ENCODE measurements at places on chromosomes 4 and X.

DNA sequence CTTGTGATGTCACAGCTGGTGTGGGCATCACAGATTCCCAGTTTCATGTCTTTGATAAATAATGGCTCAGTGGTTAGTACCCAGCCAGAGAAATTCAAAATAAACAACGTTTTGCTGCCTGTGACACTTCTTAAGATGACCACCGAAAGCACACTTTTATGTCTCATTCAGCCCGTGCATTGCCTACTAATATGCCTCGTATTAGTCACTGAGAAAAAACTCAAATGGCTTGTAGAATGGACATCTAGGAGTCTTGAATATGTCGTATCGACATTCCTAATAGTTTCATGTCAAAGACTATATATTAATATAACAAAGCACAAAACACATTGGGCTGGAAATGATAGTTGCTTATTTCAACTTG lies 103.9 kb upstream of the FAT1 start:
- no peak for DNase-seq

GRCh38 chrX:72110876-72111708 lies 20.6 kb downstream of the RTL5 start:
- no peak for DNase-seq

DNA sequence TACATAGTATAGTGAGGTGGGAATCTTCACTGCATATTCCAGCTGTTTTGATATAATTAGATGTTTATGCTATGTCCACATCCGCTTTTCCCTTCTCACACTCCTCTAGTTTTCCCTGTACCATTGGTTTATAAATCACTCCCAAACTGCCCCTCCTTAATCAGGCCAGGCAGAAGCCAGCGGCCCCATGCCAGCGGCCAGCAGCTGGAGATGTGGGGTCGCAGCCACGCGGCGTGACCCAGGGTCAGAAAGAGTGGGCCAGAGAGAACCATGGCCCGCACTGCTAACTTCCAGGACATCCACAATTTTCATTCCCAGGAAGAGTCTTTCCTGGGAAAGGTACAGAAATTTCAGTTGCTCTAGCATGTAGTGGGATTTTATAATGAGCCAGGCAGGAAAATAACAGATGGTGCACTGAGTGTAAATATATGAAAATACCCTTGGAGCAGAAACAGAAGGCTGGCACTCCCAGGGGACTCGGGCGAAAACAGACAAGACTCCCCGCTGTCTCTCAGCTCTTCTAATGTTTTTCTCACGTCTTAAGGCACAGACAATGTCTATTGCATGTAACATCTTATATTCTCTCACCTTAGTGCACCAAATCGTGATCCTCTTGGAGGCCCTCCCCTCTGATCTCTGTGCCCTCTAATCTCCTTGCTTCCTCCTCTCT lies 145.9 kb upstream of the ZFP42 start:
- no peak for DNase-seq

GRCh38 chr4:77202491-77202890 lies 45.5 kb downstream of the CCNG2 start:
- no peak for DNase-seq

DNA sequence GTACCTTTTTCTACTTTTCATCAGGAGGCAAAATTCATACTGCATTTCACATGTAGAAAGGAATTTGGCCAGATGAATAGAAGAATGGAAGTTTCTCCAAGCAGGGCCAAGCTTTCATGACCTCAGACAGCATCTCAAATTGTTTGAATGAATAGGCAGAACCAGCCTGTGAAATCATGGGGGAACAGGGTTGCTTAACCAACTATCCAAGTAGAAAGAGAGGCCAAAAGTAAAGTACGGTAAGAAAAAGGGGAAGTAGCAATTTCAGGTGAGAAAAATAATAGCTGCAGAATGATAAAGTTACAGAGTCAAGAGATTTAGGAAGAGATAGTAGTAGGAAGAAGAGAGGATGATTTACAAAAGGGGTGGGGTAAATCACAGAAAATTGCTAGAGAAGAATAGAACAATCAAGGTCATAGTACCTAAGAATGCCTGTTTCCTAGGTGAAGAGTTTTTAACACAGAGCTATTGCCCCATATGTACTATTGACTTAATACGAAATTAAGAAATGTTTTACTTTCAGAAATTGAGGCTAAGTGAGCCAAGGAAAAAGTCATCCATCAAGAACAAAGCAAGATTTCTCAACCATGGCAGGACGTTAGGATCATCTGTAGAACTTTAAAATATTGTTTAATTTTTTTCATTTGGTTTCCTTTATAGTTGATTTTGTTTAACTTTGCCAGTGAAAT lies 177.1 kb upstream of the TET2 start:
- no peak for DNase-seq

GRCh38 chr4:74805601-74806000 lies 11.3 kb upstream of the BTC start:
- DNase-seq, result peak; percentile 84

GRCh38 chr4:34566091-34566490 lies 1678.2 kb downstream of the ARAP2 start:
- DNase-seq, result no peak

GRCh38 chrX:116172976-116173375 lies 2.4 kb downstream of the AGTR2 start:
- no peak for DNase-seq

DNA sequence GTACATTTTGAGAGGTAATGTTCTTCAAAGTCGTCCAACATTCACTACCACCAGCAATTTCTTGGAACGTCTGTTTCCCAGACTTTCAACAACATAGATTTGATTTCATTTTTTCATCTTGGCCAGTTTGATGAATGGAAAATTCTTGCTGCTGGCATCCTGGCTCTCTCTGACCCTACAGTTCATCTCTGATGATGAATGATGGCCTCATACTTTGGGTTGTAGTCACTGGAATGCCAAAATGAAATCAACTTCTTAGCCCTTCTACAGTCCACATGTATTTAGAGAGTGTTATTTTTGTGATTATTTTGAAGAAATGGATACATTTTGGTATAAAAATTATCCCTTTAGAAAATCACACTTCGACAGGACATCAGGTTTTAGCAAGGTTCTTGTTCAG lies 8.8 kb downstream of the CHST7 start:
- peak; percentile 72 for DNase-seq

DNA sequence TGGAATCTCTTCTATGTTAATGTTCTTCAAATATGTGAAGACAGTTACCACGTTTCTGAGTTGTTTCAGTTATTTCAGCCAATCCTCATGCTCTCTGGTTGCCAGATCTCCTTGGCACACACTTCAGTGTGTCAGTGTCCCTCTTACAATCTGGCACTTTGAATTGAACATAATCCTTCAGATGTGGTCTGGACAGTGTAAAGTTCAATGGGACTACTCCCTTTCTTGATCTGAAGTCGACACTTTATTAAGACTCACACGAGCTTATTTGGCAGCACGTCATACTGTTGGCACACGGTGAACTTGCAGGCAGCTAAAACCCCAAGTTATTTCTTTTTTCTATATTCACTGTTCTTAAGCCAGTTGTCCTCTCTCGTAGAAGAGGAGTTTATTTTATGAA lies 28.2 kb downstream of the ARSJ start:
- DNase-seq, result peak; percentile 43

DNA sequence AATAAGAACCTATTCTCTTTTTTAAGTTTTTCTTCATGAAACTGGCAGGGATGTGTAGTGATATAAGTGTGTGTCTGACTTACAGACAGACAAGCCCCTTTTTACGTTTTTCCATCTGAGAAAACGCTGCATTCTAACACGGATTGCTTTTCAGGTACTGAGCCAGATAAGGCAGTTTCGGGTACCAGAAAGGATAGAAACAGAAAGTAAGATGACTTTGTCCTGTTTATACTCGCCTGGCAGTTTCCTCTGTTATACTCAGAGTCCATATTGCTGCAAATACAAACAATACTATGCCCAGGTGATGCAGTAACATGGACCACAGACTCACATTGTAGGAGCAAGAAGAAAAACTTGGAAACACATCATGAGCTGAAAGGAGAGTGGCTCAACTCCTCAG lies 2320.6 kb upstream of the AGA start:
- no peak for DNase-seq

DNA sequence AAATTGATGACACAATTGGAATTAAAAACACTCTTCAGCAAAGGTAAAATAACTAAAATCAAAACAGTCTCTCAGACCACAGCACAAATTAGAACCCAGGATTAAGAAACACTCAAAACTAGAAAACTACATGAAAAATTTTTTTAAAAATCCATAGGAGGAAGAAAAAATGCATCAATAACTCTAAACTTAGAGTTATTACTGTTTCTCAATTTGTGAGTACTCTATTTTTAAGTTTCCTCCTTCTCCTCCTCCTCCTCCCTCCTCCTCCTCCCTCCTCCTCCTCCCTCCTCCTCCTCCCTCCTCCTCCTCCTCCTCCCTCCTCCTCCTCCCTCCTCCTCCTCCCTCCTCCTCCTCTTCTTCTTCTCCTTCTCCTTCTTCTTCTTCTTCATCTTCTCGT lies 1395.7 kb downstream of the STIM2 start:
- no peak for DNase-seq

- no peak for DNase-seq
Measured at GRCh38 chr4:104446431-104447278, 48.0 kb downstream of the CXXC4 start.

GRCh38 chr4:75490155-75490554 lies 24.0 kb downstream of the RCHY1 start:
- peak; percentile 26 for DNase-seq

DNA sequence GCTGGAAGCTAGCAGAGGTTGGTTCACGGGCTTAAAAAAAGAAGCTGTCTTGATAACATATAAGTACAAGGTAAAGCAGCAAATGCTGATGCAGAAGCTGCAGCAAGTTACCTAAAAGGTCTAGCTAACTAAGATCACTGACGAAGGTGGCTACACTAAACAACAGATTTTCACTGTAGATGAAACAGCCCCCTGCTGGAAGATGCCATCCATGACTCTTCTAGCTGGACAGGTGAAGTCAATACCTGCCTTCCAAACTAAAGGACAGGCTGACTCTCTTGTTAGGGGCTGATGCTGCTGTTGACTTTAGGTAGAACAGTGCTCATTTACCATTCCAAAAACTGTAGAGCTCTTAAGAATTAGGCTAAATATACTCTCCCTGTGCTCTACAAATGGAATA lies 99.5 kb downstream of the FBXW7 start:
- DNase-seq, result no peak

- DNase-seq, result peak; percentile 20
Measured at GRCh38 chrX:74286950-74287740, 16.8 kb upstream of the ZCCHC13 start.

All from fibroblast of upper back skin (primary cell).